ENCODE measurements at places on chromosomes 7 and 10. TPM values are rescaled to one million over a fixed set of nuclear protein-coding genes. Genes with fewer than 3 reads are reported as not detected.
A peak's percentile ranks its signal among the peaks of the same experiment; 100 is the strongest.

BUD31 gene
- 69.8 TPM for total RNA-seq

SPDYE2 gene
- total RNA-seq: not detected

PRTFDC1 gene
- total RNA-seq: 3.3 TPM

HMX2 gene
- not detected for total RNA-seq

- H3K27ac ChIP-seq: no peak overlapping the region
- DNase-seq: no peak
- no peak overlapping the region for H3K4me3 ChIP-seq
- H3K27me3 ChIP-seq: no peaks in the 10 kb centered on the region
- no peaks in the 10 kb centered on the region for H3K4me1 ChIP-seq
Measured at GRCh38 chr7:99218406-99219184, 10.7 kb upstream of the KPNA7 start.

DNA sequence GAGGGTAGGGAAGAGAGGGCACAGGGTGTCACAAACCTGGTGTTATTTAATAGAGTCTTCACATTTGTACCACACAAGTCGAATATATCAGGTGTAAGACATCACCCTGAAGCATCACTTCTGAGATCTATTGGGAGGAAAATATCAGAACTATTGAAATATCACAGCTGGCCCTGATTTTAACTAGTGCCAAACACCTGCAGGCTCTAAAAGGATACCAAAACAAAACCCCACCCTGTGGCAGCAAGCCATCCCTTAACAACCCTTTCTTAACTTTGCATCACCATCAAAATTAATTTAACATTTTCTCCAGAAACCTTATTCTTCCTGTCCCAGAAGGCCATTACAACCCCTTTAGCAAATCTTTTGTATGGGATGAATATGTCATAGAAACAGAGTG lies 365.4 kb downstream of the SUGCT start:
- no peak for DNase-seq
- no peaks in the 10 kb centered on the region for H3K27me3 ChIP-seq
- H3K36me3 ChIP-seq: no peaks in the 10 kb centered on the region
- no peaks in the 10 kb centered on the region for H3K4me1 ChIP-seq
- H3K4me3 ChIP-seq: no peak overlapping the region

- no peaks in the 10 kb centered on the region for H3K4me1 ChIP-seq
- H3K27me3 ChIP-seq: peaks cover 32% of the 10 kb centered on the region
- H3K27ac ChIP-seq: no peak within 1 kb of the TSS
- peak within 1 kb of the TSS; percentile 10 for H3K4me3 ChIP-seq
- no peaks in the 10 kb centered on the region for H3K36me3 ChIP-seq
Measured at GRCh38 chr7:19772841-19773760, at the start of gene TMEM196. TSS of gene TMEM196 (minus strand) at chr7:19773617. CDS start at chr7:19772696, 921 bp downstream.

- DNase-seq: no peak
- H3K27me3 ChIP-seq: no peaks in the 10 kb centered on the region
- H3K4me3 ChIP-seq: no peak overlapping the region
Measured at GRCh38 chr7:32871624-32872371, 19.8 kb downstream of the KBTBD2 start.

- no peak overlapping the region for H3K4me3 ChIP-seq
- H3K4me1 ChIP-seq: no peaks in the 10 kb centered on the region
- no peak for DNase-seq
- no peak overlapping the region for H3K27ac ChIP-seq
- no peaks in the 10 kb centered on the region for H3K27me3 ChIP-seq
- H3K36me3 ChIP-seq: no peaks in the 10 kb centered on the region
Measured at GRCh38 chr10:30606313-30606712, 23.2 kb downstream of the LYZL2 start.

DNA sequence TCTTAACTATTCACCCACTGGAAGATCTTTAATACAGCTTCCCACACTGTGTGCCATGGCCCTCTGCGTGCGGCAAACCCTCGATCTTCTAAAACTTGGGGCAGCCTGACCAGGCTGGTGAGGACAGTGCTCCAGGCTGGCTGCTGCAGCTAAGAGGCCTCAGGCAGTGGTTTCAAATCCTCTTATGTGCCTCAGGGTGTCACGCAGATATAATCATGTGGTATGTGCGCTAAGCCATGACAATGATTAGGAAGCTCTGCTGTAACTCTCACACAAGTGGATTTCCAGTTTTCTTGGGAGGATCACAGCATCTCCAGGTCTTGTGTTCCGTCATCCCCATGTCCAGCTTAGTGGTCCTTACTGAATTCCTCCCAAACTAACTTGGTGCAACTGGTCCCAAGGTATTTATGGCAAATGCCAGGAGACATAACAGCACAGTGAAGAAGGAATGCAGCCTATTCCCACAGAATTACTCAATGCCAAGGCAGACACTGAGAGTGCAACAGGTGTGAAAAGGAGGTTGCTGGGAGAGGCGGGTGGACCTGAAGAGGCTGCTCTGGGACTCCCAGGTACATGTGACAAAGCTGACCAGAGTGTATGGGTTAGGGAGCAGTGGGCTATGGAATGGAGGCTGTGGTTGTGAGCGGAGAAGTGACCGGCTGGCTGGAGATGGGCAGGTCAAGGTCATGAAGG lies 2.3 kb downstream of the HPS1 start:
- peaks cover 5% of the 10 kb centered on the region for H3K36me3 ChIP-seq
- H3K4me1 ChIP-seq: no peaks in the 10 kb centered on the region
- H3K27me3 ChIP-seq: no peaks in the 10 kb centered on the region
- H3K4me3 ChIP-seq: no peak overlapping the region

DNA sequence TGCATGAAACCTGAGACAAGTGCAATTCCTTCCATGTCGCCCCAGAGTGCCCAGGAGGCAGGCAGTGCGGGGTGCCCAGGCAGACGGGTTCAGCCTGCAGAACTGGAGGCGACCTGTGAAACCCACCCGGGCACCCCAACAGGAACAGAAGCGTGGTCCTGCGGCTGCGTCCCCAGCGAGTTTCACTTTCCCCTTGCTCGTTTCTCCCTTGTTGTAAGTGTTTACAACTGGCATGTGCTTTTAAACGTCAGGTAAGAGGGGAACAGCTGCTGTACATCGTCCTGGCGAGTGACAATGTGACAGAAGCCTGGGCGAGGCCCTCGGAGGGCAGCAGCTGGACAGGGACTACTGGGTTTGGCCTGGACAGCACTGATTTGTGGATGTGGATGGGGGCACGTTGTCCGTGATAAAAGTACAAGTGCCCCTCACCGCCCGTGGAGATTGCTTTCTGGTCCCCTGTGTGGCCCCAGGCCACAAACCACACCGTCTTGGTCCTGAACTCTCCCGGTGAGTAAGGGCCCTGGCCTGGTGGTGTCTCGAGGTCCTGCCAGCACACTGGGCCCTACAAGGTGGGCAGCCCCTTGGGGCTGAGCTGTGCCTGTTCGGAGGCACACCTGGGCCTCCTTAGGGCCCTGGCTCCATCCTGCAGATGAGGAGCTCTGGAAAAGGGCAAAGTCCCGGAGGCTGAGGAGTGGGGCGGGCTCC lies 4.0 kb downstream of the VENTX start:
- peak overlapping the region; percentile 22 for H3K4me3 ChIP-seq
- no peak overlapping the region for H3K27ac ChIP-seq
- H3K36me3 ChIP-seq: no peaks in the 10 kb centered on the region

Measured in breast epithelium (tissue), 4 donors.